Activated CD4-positive, alpha-beta T cell treated with anti-CD3 and anti-CD28 coated beads for 48 hours (primary cell): ENCODE measurements at places on chromosomes 16 and 17.

- DNase-seq, result no peak
Observed at GRCh38 chr17:63984236-63984635, 11.5 kb upstream of the SCN4A start.

DNA sequence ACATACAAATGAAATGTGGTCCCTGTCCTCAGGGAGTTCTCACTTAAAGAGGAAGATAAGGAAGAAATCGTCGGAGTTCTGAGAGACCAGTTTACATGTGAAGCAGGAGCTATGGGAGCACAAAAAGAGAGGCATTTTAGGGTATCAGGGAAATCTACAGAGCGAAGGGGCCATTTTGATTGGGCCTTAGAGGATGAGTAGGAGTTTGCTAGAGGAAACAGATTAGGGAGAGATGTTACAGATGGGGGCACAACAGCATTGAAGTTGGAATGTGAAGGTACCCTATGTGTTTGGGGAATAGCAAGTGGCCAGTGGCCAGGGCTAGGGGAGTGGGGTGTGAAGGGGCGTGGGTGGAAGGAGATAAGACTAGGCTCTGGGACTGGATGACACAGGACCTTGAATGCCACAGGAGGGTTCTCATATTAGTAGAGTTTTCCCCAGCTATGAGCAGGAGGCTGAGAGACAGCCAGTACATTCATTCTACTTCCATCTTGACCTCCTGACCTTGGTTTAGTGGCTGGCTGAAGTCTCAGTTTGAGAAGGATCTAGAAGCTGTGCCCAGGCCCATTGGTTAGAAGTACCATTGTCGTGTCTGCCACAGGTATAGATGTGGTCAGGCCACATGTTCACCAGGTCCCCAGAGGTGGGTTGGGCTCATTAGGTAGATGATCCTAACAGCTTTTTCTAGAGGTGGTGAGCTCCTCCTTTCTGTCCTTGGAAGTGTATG is 34.8 kb downstream of the CPNE2 start:
- DNase-seq, result no peak

DNA sequence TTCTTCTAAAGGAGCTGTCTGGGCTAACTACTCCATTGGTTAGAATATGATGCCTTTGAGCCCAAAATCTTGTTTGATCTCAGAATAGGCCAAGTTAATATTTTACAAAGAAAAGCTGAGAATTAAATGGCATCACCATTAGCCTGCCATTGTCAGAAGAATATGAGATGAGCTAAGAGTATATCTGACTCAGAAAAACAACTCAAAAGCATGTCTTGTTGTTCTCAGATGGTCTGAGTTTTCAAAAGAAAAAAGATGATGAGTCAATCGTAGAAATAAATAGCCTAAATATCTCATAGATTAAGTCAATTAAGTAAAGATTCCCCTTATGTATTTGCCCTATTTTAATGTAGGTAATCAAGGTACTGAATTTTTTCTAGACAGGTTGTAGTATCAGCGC is 197.1 kb upstream of the TBX2 start:
- DNase-seq, result no peak

DNA sequence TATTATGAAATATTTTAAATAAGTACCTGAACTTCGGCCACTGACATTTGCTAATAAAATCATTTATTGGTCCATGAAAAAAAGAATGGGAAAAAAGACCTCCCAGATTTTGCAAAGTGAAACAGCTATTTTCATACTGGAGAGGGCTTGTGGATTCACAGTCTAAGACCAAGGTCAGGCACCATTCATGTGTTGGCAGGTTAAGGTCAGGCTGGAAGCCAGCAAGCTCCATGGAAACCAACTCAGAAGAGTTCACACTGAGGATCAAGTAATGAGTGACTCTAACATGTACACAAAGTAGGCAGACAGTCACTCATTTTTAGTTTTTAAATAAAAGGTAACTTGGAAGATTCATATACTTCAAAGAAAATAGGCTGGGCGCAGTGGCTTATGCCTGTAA is 3.4 kb downstream of the DNAJA2 start:
- no peak for DNase-seq

DNA sequence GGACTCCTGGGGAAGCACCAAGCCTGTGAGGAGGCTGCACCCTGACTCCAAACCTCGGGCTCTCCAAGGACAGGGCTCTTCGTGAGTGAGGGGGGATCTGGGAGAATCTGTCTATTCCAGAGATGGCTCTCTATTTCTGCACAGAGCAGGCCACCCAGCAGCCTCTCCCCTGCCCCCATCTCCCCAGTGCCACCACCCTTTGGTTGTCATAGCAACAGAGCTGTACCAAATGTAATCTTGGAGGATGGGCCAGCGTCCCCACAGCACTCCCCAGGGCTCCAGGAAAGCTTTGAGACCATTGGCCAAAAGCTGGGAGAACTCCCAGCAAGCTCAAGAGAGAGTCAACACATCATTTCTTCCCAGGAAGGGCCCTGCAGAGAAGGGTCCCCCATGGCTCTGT is 49.3 kb downstream of the ABCC12 start:
- DNase-seq, result no peak

DNA sequence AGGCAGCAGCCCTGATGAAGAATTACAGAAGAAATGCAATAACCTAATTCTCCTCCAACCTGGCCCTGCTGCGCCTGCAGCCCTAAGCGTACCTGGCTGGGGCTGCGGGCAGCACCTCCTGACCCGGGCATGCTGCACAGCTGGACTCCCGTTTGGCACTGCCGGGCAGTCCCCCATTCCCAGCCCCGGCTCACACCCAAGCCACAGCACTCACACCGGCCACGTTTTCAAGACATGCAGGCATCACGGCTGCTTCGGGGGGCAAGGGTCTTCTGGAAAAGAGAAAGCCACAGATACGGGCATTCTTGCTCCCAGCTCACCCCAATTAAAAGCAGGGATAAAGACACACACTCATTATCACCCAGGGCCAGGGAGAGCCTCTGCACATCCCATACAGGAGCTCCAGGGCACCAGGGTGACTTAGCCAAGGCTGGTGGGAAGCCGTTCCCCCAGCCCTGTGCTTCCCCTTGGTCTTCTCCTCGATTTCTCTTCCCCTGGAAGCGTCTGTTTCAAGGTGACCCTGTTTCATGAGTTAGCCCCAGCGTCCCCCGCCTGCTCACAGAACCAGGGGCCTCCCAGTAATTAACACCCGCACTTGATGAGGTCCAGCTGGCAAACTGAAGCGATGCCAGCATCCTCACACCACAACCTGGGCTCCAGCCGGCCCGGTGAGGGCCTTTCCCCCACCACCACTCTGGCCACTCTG is 216.7 kb downstream of the C16orf78 start:
- no peak for DNase-seq

DNA sequence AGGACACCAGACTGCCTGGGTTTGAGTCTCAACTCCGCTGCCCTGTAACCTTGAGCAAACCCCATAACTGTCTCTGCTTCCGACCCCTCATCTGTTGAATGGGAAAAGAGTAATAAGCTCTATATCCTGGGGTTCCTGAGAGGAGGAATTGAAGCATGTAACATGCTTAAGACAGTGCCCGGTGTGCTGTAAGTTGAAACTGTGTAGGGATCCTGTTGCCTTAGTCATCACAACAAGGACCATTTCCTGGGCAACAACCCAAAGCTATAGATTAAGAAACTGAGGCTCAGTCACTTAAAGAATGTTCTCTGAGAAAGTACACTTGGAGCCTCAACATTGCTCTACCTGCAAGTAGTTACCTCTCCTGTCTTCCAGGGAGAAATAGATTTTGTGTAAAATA is 23.0 kb downstream of the CDH13 start:
- DNase-seq, result no peak

GRCh38 chr17:74526681-74527080 is 4.6 kb downstream of the CD300LB start:
- no peak for DNase-seq

DNA sequence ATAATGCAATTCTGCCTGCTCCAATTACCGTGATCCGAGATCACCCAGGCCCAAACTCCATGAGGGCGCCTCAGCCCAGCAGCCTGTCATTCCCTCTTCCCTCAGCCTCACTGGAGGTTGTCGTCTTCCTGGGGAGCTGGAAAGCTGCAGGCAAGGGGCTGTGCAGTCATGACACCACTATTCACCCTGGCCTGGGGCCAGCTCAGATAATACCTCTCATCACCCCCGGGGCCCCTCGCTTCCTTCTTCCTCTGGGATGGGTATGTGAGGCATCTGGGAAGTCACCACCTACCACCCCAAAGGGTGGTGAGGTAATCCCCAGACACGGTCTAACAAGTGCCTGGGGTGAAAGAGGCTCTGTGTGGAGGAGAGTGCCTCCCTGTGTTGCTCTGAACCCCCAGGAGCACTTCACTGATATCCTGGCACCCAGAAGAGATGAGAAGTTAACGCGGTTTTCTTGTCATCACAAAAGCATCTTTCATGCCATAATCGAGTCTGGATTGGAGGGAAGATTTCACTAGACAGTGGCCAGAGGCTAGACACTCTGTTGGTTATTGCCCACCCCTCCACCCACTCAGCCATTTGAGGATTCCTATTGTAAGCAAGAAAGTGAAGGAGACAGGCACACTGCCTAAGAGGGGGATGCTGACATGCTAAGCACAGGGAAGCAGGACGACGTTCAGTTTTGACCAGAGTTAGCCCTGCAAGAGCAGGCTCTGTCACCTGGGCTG is 18.4 kb downstream of the CFAP20 start:
- no peak for DNase-seq

GRCh38 chr16:30491744-30492308 is 19.3 kb downstream of the ITGAL start:
- peak; percentile 32 for DNase-seq

- no peak for DNase-seq
Observed at GRCh38 chr16:54359081-54359480, 72.5 kb upstream of the IRX3 start.
